ENCODE measurements at places on chromosomes 13 and 19.

- DNase-seq: peak; percentile 13
Measured at GRCh38 chr13:95704510-95704909, 27.6 kb downstream of the DNAJC3 start.

- no peak for DNase-seq
Measured at GRCh38 chr13:107867701-107868661, 347.4 kb downstream of the LIG4 start.

DNA sequence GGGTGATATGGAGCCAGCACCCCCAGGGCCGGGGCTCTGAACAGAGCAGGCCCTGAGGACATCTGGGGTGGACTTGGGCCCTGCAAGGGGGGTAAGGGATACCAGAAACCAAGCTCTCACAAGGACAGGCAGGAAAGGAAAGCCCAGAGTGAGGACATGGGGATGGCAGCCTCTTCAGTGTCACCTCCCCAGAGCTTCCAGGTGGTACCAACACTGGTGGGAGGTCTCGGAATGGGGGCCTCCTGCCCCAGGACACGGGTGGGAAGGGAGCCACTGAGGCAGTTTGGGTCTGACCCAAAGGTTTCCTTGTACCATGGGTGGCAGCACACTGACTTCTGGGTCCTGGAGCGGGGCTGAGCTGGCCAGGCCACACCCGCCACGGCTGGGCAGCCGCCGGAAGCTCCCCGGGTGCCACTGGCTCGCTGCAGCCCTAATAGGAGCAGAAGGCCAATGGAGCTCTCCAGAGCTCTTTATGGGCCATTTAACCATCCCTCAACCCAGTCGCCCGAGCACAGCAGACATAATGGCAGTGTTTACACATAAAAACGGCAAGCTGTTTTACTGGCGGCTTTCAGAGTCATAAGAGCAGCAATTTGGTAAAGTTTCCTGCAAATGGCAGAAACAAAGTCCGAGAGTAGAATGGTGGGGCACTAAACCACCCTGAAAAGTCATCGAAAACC lies 59.3 kb downstream of the PEPD start:
- no peak for DNase-seq

DNA sequence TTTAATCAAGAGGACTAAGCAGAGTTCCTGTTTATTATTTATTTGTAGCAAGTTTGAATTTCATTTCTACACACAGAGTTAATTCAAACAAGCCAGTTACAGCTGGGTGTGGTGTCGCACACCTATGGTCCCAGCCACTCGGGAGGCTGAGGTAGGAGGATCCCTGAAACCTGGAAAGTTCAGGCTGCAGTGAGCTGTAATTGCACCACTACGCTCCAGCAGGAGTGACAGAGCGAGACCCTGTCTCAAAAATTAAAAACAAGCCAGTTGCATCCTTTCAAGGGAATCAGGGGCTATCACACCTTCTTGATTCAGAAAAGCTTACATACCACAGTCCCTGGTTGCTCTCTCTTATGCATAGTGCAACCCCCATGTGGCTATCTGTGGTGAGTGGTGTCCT lies 19.8 kb downstream of the ZNF586 start:
- DNase-seq: no peak

GRCh38 chr13:49308921-49309408 lies 61.2 kb downstream of the CDADC1 start:
- DNase-seq: no peak

- DNase-seq: no peak
Measured at GRCh38 chr13:87333599-87333998, 337.6 kb upstream of the SLITRK5 start.

DNA sequence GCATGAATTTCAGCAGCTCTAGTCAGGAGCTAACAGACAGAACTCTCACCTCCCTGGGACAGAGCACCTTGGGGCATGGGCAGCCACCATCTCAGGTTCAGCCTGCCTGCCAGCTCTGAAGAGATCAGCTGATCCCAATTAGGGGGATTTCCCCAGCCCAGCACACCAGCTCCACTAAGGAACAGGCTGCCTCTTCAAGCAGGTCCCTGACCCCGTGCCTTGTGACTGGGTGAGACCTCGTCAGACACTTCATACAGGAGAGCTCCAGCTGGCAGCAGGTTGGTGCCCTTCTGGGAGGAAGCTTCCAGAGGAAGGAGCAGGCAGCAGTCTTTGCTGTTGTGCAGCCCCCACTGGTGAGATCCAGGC lies 84.5 kb upstream of the UFM1 start:
- no peak for DNase-seq

- DNase-seq: no peak
Measured at GRCh38 chr19:2324220-2324948, 4.0 kb downstream of the LSM7 start.

GRCh38 chr19:33703821-33704220 lies 82.1 kb downstream of the CHST8 start:
- DNase-seq: no peak

- peak; percentile 31 for DNase-seq
Measured at GRCh38 chr19:32330213-32330857, 15.1 kb upstream of the ZNF507 start.

GRCh38 chr19:46466536-46467196 lies 4.7 kb downstream of the PNMA8A start:
- DNase-seq: peak; percentile 83

- DNase-seq: no peak
Measured at GRCh38 chr19:14582894-14583340, at the start of gene CLEC17A. CLEC17A (plus strand) TSS chr19:14583084; CDS start chr19:14583161, 77 bp downstream.

DNA sequence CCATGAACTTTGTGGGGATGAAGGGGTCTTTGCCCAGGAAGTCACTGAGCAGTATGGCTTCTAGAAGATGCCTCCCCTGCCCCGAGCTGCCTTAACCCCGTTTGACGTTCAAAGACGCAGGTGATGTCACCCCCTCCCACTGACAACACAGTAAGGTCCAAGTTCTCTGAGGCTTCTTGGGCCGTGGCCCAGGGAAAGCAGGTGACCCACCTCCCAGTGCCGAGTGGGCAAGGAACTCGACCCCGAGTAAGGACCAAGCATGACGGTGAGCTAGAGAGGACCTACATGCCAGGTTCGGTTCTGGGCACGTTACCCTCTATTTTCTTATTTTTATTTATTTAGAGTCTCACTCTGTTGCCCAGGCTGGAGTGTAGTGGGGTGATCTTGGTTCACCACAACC lies 81.3 kb downstream of the SLC6A16 start:
- DNase-seq: no peak

DNA sequence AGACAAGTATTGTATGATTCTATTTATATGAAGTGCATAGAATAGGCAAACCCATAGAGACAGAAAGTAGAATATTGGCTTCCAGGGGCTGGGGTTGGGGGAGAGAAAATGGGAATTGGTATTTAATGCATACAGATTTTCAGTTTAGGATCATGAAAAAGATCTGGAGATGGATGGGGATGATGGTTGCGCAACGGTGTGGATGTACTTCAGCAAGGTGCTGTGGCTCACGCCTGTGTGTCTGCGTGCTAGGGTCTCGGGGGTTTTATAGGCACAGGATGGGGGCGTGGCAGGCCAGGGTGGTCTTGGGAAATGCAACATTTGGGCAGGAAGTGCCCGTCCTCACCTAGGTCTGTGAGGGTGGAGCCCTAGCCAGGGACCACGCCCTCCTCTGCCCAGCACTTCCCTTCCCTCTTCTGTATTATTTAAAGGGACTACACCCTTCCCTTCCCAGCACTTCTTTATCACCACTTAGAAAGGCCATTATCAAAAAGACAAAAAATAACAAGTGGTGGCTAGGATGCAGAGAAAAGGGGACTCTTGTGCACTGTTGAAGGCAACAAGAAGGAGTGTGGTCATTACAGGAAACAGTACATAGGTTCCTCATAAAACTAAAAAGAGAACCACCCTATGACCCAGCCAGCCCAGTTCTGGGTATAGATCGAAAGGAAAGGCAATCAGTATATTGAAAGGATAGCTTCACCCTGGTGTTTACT lies 29.0 kb downstream of the LILRB4 start:
- no peak for DNase-seq

- DNase-seq: peak; percentile 64
Measured at GRCh38 chr13:48304143-48304876, 759 bp downstream of the RB1 start.

- DNase-seq: no peak
Measured at GRCh38 chr13:102561933-102562332, 34.9 kb upstream of the TPP2 start.

GRCh38 chr19:54882758-54883157 lies 8.7 kb downstream of the FCAR start:
- DNase-seq: no peak

DNA sequence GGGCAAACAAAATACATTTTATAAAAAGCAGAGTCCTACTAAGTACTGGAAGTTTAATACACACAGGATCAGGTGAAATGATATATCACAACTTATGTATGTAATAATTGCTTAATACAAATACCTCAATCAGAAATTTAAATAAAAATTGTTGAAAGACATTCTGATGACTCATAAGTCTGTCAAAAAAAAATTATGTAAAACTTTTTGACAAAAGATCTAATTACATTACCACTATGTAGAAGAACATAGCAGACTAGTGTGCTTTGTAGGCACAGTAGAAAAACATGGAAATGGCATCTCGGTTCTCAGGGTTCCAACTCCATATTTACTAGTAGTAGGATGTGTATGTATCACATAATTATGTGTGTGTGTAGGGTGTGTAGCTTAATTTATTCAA lies 156.2 kb downstream of the DNAJC3 start:
- no peak for DNase-seq

DNA sequence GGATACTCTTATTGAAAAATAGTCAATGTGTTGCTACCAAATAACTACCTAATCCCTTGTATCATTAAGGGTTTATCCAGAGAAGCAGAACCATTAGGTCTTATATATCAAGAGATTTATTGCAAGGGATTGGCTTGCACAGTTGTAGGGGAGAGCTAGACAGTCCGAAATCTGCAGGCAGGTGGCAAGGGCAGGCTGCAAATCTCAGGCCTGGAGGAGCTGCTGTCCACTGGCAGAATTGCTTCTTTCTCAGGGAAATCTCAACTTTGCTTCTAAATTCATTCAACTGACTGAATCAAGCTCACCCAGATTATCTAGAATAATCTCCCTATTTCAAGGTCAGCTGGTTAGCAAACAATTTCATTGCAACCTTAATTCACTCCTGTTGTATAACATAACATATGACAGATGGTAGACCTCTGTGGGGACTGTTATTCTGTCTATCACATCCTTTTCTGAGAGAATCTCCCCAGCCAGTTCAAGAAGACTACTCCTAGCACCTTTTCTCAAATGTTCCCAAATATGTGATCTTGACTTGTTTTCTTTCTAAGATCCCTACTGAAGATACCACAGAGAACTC lies 194.2 kb downstream of the NHLRC3 start:
- no peak for DNase-seq

DNA sequence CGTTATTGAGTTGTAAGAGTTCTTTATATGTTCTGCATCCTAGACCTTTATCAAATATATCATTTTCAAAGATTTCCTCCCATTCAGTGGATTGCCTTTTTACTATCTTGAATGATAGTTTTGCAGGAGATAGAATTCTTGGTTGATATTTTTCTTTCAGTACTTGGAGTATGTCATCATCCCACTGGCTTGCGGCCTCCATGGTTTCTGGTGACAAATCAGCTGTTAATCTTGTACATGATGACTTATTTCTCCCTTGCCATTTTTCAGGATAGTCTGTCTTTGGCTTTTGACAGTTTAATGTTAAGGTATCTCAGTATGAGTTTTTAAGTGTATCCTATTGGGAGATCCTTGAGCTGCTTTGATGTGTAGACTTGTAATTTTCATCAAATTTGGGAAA lies 8.5 kb downstream of the ZNF557 start:
- no peak for DNase-seq

DNA sequence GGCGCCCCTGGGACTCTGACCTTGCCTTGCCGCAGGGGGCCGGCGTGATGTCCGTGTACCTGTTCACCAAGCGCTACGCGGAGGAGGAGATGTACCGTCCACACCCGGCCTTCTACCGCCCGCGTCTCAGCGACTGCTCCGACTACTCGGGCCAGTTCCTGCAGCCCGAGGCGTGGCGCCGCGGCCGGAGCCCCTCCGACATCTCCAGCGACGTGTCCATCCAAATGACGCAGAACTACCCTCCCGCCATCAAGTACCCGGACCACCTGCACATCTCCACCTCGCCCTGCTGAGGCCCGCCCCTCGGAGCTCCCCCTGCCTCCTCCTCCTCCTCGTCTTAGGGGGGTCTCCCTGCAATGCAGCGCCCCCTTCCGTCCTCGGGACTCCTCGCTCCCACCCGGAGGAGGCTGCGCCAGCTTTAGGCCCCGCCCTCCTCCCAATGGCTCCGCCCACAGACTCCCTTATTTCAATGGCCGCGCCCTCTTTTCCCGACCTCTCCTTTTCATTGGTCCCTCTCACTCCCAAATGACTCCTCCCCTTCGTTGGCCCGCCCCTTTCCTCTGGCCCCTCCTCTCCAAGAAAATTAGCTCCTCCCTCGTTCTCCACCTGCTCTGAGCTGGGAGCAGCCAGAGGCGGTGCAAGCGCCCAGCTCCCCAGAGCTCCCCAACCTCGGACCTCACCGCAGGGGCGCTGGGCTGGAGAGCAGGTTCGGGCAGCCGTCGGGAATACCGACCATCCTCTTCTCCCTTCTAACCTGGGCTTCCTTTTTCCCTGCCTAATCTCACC lies 20.5 kb upstream of the CACNG8 start:
- DNase-seq: peak; percentile 29

- DNase-seq: peak; percentile 50
Measured at GRCh38 chr19:37963190-37963936, 56.4 kb downstream of the SIPA1L3 start.

DNA sequence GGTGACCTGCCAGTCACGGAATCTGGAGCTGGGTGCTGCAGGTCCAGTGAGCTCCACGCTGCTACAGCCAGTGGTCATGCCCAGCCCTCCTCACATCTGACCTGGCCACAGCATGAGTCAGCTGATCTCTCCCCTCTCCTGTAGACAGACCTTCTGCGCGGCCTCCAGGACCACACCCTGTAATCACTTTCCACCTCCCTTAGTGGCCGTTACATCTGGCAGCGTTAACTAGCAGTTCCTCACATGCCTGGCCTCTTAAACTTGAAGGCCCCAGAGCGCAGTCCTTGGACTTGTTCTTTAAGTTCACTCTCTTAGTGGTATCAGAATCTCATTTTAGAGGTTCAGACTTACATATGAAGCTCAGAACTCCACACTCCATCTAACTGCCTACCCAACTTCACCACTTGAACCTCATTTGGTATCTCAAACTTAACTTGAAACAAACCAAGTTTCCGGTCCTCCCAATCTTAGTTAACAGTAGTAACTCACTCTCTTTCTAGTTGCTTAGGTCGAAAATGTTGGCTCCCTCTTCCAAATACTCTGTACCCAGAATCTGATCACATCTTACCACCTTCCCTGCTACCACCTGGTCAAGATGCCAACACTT lies 22.7 kb downstream of the MIPEP start:
- no peak for DNase-seq

DNA sequence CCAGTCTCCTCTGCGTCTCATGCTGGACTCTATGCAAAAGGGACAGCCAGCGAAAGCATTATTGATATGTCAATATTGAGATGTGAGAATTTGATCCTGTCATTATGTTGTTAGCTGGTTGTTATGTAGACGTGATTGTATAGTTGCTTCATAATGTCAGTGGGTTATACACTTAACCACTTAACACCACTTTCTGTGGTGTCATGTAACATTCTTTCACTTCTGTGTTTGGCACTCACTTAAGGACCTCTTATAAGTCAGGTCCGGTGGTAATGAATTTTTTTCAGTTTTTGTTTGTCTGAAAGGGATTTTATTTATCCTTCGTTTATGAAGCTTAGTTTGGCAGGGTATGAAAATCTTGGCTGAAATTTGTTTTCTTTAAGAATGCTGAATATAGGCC lies 7.1 kb upstream of the SIGLEC7 start:
- no peak for DNase-seq

Data from EL (cell line).